ENCODE measurements at places on chromosomes 5 and 9. TPM values are rescaled to one million over a fixed set of nuclear protein-coding genes. Genes with fewer than 3 reads are reported as not detected.

GRCh38 chr9:114085387-114085789 is 7.3 kb upstream of the AMBP start:
- no peak for DNase-seq
- H3K4me1 ChIP-seq = no peaks in the 10 kb centered on the region
- no peak overlapping the region for H3K4me3 ChIP-seq
- no peaks in the 10 kb centered on the region for H3K36me3 ChIP-seq
- no peaks in the 10 kb centered on the region for H3K27me3 ChIP-seq

DNA sequence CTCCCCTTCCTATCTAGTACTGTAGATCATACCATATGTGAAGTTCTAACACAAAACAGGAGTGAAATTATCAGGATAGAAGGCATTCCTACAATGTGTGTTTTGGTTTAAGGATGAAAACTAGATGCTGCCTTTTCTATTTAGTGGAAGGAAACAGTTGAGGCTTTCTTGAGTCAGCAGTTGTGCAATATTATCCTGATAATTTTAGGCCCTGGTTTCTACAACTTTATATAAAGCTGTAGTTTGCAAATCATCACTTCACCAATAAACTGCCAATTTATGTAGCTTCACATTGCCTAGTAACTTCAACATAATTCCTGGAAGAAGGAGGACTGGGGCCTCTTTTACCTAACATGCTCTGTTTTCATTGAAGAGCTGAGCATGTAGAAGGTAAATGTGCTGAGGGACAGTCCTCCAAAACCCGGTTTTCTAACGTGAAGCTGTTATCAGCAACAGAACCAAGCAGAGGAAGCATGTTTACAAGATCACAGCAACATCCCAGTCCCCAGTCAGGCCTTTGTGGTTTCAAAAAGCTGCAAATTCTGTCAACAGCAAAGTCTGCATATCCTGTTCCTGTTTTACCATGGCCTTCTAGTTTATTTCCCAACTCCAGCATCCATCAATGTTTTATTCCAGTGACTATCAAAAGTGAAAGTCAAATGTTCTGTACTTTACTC is 513.4 kb upstream of the MEF2C start:
- no peak overlapping the region for H3K4me3 ChIP-seq
- no peaks in the 10 kb centered on the region for H3K36me3 ChIP-seq
- peaks cover 4% of the 10 kb centered on the region for H3K4me1 ChIP-seq

ADCY2 gene
- total RNA-seq = not detected

TRIM36 gene
- not detected for total RNA-seq

DNA sequence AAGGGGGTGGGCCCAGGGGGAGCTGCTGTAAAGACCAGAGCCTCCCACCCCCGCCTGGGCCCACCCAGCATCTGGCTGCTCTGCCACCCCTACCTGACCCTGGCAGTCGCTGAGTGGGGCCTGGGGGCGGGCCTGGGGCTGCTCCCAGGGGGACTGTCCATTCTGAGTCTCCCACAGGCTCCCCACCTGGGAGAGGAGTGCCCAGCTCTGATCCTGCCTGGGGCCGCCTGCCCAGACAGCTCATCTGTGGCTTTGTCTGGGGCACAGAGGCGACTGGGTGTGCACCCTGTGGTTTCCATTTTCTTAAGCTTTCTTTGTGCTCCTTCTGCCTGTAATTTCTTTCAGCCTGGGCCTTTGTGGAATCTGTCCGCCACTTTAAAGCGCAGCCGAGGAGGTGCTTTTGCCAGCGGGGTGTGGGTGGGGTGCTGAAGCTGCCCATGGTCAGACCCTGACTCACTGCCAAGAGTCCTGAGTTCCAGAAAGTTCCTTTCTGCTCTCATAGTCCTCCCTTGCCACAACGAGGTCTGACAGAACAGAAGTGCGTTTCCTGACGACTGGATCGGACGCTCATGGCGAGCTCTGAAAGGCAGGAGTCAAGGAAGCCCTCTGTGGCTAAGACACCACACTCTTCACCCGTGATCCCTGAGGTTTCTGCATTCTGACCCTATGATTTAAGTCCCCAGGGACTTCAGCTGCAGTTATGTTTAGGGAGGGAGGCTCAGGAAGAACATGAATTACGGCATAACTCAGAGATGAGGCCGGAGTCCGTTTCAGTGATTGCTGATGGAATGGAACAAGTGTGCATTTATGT is 225.0 kb downstream of the FANCC start:
- no peak overlapping the region for H3K27ac ChIP-seq
- DNase-seq = no peak
- H3K4me3 ChIP-seq = no peak overlapping the region
- peaks cover 14% of the 10 kb centered on the region for H3K4me1 ChIP-seq
- no peaks in the 10 kb centered on the region for H3K36me3 ChIP-seq

DNA sequence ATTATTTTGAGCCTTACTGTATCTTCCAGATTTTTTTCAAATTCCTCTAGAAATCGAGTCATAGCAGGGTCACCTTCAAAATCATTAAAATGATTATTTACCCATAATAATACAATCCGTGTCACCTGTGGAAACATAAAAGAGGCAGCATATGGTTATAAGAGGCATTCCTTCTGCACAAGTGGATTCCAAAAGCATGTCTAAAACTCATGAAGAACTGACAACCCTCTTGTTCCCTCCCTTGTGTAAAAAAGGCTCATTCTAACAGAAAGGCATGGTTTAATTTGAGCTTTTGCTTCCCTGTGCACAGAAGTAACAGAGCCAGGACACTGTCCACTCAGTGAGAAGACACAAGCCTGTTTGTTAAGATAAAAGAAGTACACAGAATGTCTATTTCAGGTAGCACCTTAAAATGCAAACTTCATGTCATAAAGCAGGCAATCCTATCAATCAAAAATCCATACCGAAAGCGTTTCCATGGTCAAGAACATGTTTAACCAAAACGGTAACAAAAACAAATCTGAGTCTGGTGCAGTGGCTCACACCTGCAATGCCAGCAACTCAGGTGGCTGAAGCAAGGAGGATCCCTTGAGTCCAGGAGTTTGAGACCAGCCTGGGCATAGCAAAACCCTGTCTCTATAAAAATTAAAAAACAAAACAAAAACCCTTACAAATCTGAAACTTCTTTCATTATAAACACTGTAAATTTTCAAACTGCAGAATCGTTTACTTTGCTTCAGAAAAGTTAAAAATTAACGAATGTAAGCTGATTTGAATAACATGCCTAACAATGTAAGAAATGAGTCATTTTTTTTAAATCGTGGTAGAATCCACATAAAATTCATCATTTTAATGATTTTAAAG is 139.3 kb downstream of the RAPGEF6 start:
- H3K4me3 ChIP-seq = no peak overlapping the region
- no peak overlapping the region for H3K27ac ChIP-seq
- DNase-seq = no peak
- H3K4me1 ChIP-seq = peaks cover 5% of the 10 kb centered on the region

TIMD4 gene
- total RNA-seq = 27.3 TPM

LCN15 gene
- not detected for total RNA-seq

DNA sequence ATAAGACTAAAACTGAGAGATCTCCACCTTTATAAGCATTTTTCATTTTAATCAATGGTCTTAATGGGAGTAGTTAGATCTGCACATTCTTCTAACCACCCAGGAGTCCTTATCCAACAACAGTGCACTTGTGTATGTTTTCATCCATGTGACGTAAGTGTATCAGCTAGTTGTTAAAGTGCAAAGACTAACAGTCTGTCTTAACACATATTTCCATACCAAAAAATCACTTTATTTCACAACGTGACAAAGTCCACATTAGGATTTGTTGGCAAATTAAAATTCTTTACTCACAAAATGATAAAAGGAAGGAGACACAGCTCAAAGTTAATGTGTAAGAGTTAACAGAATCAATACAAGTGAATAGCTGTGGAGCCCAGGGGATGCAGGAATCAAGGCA is 1.9 kb upstream of the SMC2 start:
- H3K27ac ChIP-seq = peak overlapping the region; percentile 37
- H3K27me3 ChIP-seq = peaks cover 2% of the 10 kb centered on the region
- H3K36me3 ChIP-seq = peaks cover 10% of the 10 kb centered on the region
- DNase-seq = no peak

- no peaks in the 10 kb centered on the region for H3K27me3 ChIP-seq
- no peaks in the 10 kb centered on the region for H3K36me3 ChIP-seq
- H3K4me3 ChIP-seq = no peak overlapping the region
- no peak for DNase-seq
- H3K27ac ChIP-seq = no peak overlapping the region
Observed at GRCh38 chr5:28403846-28404245, 1365.5 kb upstream of the CDH9 start.

DNA sequence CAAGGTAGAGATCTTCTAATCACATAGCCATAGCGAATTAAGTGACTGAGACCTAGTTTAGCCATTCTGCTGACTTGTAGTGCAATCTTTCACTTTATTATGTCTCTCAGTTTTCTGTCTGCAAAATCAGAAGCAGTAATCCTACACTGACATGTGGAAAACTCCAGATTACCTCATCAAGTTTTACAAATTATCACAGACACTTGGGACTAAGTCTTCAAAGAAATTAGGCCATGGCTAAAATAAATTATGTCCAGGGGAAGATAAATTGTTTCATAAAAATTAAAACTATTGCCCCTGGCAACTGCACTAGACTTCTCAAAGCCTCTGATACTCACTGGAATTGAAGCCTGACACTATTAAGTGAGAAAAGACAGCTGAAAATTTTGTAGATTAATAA is 129.9 kb upstream of the RGMB start:
- no peaks in the 10 kb centered on the region for H3K36me3 ChIP-seq
- H3K4me1 ChIP-seq = no peaks in the 10 kb centered on the region
- no peak for DNase-seq
- H3K27ac ChIP-seq = no peak overlapping the region
- H3K27me3 ChIP-seq = peaks cover 4% of the 10 kb centered on the region
- no peak overlapping the region for H3K4me3 ChIP-seq

DNA sequence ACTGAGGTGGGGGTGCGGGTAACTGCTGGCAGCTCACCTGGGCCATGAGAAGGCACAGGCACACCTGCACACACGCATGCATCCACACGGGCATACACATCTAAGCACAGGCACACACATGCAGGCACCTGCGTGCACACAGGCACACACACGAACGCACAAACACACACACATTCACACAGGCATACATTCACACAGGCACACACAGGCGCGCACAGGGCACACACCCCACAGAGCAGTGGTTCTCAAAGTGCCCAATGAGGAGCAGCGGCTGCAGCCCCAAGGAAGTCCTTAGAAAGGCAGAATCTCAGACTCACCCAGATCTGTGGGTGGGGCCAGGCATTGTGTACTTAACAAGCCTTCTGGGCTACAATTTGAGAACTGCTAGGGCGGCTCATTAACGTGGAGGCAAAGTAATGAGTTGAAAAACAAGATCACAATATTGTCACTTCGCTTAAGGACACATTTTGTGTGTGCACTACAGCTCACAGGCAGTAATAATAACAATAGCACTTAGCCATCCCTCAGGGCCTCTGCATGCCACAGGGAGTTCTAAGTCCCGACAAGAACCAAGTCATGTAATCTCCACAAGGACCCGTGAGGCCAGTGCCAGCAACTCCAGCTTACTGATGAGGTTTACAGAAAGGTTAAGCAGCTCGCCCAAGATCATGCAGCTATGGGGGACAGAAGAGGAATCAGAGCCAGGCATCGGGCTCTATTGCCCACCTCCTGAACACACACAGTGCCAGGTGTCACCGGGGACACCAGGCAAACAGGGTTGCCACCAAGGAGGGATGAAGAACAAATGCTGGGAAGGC is 91.6 kb downstream of the ROR2 start:
- no peak overlapping the region for H3K27ac ChIP-seq
- no peak overlapping the region for H3K4me3 ChIP-seq
- no peak for DNase-seq
- H3K4me1 ChIP-seq = no peaks in the 10 kb centered on the region
- H3K36me3 ChIP-seq = no peaks in the 10 kb centered on the region

- H3K4me3 ChIP-seq = no peak overlapping the region
- H3K27me3 ChIP-seq = peaks cover 9% of the 10 kb centered on the region
- DNase-seq = no peak
- peaks cover 9% of the 10 kb centered on the region for H3K4me1 ChIP-seq
- no peaks in the 10 kb centered on the region for H3K36me3 ChIP-seq
Observed at GRCh38 chr9:93266521-93267001, 82.6 kb downstream of the WNK2 start.

- DNase-seq = no peak
- no peak overlapping the region for H3K27ac ChIP-seq
- no peaks in the 10 kb centered on the region for H3K27me3 ChIP-seq
- no peak overlapping the region for H3K4me3 ChIP-seq
- H3K36me3 ChIP-seq = no peaks in the 10 kb centered on the region
Observed at GRCh38 chr5:125410537-125411070, 664.2 kb upstream of the ZNF608 start.

SLC36A2 gene
- not detected for total RNA-seq

- no peaks in the 10 kb centered on the region for H3K4me1 ChIP-seq
- H3K27ac ChIP-seq = no peak overlapping the region
- no peak overlapping the region for H3K4me3 ChIP-seq
- H3K27me3 ChIP-seq = peaks cover 10% of the 10 kb centered on the region
- no peaks in the 10 kb centered on the region for H3K36me3 ChIP-seq
Observed at GRCh38 chr5:149677731-149678130, 52.4 kb upstream of the PPARGC1B start.

RNF208 gene
- total RNA-seq = 9.3 TPM

- H3K4me3 ChIP-seq = no peak overlapping the region
- no peaks in the 10 kb centered on the region for H3K4me1 ChIP-seq
- H3K36me3 ChIP-seq = no peaks in the 10 kb centered on the region
- H3K27me3 ChIP-seq = no peaks in the 10 kb centered on the region
- no peak for DNase-seq
- no peak overlapping the region for H3K27ac ChIP-seq
Observed at GRCh38 chr5:118777189-118777736, 211.1 kb downstream of the DTWD2 start.

- H3K36me3 ChIP-seq = no peaks in the 10 kb centered on the region
- DNase-seq = no peak
- H3K27ac ChIP-seq = no peak overlapping the region
Observed at GRCh38 chr9:22337261-22337660, 109.4 kb upstream of the DMRTA1 start.

DRD1 gene
- total RNA-seq = not detected

DNA sequence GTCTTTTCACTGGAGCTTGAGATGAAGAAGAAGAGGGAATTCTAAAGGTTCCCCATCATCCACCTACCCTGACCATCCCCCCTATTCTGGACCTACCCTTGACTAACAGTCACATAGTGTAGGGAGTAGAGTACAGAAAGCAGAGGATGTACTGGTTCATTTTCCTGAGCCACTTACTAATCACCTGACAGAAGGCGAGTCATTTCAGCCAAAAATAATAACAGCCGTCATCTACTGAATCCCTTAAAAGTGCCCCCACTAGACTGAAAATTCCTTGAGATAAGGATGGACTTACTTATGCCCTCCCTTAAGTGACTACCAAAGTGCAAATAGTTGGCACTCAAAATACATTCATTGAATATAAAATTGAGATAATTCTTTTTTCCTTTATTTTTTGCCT is 112.2 kb downstream of the FOXD1 start:
- H3K27me3 ChIP-seq = peaks cover 13% of the 10 kb centered on the region
- DNase-seq = no peak
- no peak overlapping the region for H3K27ac ChIP-seq
- no peaks in the 10 kb centered on the region for H3K4me1 ChIP-seq
- H3K4me3 ChIP-seq = no peak overlapping the region

DNA sequence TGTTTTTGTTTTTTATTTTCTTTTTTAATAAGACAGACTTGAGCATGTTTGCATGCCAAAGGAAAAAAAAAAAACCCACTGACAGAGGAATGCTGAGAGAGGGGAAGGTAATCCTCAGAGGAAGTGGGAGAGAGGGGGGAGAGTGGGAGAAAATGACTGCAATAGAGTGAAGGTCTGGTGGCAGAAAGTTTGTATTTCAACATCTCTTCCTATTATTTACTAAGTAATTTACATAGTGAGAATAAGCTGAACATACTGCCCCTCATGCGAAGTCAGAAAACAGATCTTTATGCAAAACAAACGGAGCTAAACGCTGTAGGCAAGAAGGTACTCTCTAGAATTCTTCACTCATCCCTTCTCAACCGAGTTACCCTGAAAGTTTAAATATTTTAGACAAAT is 45.0 kb downstream of the ELL2 start:
- peaks cover 37% of the 10 kb centered on the region for H3K4me1 ChIP-seq
- peaks cover 37% of the 10 kb centered on the region for H3K36me3 ChIP-seq
- H3K4me3 ChIP-seq = no peak overlapping the region
- H3K27ac ChIP-seq = peak overlapping the region; percentile 64
